ENCODE measurements at places on chromosomes 4 and X.
A peak's percentile ranks its signal among the peaks of the same experiment; 100 is the strongest.

DNA sequence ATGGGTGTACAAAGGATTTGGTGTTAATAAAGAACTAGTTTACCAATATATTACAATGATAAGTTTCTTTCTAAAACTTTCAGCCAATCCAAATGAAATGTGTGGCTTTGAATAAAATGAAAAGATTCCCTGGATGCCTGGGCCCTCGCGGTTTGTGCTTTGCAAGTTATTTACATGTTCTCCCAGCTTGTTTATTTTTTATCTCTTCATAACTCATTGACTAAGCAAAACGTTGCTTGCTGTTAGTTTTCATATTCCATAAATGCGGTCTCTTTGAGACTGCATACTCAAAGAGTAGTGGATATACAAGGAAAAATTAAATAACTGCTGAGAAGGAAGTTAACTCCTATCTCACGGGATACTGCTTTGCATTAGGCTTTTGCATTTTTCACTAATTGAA is 26.0 kb downstream of the FHDC1 start:
- DNase-seq = no peak

GRCh38 chr4:92279296-92279695 is 24.5 kb upstream of the GRID2 start:
- DNase-seq = no peak

GRCh38 chr4:15001248-15001868 is 923 bp upstream of the CPEB2 start:
- peak; percentile 36 for DNase-seq

DNA sequence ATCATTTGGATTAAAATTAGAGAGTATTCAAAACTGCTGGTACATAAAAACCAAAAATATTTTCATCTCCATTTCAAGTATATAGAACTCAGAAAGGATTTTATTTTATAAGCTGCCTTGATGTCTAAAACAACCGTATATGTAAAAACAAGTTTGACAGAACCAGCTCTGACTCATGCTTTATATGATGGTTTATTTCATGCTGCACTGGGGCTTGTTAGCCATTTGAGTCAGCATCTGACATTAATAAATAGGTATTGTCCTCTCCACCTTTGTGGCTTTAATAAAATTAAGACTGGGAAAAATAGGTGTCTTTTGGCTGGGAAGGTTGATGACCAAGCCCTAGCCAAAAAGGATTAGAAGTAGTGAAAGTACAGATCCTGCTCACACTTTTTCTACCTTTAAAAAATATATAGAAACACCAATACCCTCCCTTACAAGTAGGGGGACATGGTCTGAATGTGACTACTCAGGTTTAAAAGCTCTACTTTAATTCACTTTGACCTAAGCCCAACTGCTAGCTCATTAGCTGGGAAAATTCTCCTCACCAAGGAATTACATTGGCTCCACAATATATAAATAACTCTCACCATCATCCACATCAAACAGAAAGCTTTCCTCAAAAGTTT is 228.1 kb downstream of the ADAMTS3 start:
- no peak for DNase-seq

DNA sequence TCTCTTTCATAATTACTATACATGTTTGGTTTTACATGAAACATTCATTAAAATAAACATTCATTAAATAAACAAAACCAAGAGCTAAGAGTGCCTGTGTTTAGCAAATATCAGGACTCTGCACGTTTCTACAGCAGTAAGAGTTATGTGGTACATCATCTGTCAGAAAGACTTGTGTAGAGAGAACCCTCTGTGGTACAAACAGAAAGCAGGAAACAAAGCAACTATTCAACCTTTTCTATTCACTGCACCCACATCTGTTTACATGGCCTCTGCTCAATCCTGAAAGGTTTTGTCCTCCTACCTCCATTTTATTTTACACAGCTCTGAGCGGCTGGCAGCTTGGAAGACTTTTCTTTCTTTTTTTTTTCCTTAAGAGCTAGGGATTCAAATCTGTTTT is 90.7 kb upstream of the PCDH18 start:
- no peak for DNase-seq

DNA sequence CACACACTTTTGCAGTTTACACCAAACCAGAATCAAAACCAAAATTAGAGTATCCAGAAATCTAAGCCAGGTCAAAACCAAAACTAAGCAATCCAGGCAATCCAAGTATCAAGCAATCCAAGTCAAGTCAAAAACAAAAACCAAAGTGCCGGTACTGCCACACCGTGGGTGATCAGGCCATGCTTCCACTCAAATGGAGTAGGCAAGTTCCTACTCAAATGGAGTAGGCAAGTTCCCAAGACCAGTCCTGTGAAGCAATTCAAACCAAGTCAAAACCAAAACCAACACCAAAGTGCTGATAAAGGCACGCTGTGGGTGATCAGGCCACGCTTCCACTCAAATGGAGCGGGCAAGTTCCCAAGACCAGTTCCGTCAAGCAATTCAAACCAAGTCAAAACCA is 31.3 kb downstream of the MID1 start:
- no peak for DNase-seq

GRCh38 chrX:49001521-49002090 is 458 bp downstream of the GRIPAP1 start:
- no peak for DNase-seq

GRCh38 chr4:38857354-38858096 is 908 bp upstream of the TLR6 start:
- DNase-seq = peak; percentile 12

DNA sequence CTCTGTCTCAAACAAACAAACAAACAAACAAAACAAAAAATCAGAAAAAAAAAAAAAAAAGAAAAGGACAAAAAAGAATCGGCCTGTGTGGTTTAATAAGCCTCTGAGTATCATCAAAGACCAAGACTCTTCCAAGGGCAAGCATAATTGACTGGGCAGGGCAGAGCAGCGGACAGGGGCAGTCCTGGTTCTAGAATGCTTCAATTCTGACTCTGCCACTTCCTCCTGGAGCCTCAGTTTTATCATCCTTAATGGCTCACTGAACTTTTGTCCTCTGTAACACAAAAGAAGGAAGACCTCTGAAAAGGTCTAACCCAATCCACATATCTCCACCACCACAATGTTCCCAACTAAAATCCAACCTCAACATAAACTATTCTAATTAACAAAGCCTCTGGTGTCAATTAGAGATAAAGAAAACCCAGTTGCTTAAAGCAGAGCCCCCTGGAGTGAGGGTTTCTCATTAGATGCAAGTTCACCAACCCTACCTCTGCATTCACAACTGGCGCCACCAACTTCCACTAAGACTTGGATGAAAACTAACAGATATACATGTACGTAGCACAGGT is 51.7 kb downstream of the TBC1D9 start:
- no peak for DNase-seq

DNA sequence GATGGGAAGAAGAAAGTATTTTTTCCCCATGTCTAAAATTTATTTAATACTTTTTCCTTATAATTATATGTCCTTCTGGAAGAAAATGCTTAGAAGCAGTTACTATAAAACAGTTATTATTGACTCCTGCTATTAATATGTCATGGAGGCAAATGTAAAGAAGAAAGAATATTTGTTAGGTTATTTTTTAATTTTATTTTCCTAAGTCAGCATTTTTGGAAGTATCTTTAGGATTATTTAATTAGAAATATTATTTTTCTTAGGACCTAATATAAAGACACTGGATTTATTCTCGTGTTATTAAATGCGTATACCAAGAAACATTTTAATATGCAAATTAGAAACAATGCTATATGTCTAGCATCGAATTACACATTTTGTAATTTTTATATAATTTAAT is 687.7 kb downstream of the TRAM1L1 start:
- DNase-seq = no peak

GRCh38 chr4:174835536-174835935 is 6.5 kb upstream of the GLRA3 start:
- DNase-seq = no peak

DNA sequence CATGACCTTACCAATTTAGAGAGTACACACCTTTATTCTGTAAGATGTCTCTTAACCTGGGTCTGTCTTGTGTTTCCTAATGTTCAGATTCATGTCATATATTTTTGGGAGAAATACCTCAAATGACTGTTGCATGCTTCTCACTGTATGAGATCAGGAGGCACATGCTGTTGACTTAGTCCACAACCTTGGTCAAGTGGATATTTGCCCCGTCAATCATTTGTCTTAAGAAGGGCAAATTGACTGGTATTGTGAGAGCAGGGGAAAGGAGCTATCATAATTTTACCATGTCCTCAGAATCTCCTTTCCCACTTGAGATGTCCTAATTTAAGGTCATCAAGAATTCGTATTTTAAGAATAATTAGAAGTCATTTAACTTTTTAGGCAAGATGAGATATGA is 11.0 kb downstream of the NUDT9 start:
- no peak for DNase-seq

- DNase-seq = no peak
Measured at GRCh38 chr4:17647927-17648326, 33.5 kb downstream of the MED28 start.

- no peak for DNase-seq
Measured at GRCh38 chr4:54585321-54586000, 72.3 kb upstream of the KIT start.

DNA sequence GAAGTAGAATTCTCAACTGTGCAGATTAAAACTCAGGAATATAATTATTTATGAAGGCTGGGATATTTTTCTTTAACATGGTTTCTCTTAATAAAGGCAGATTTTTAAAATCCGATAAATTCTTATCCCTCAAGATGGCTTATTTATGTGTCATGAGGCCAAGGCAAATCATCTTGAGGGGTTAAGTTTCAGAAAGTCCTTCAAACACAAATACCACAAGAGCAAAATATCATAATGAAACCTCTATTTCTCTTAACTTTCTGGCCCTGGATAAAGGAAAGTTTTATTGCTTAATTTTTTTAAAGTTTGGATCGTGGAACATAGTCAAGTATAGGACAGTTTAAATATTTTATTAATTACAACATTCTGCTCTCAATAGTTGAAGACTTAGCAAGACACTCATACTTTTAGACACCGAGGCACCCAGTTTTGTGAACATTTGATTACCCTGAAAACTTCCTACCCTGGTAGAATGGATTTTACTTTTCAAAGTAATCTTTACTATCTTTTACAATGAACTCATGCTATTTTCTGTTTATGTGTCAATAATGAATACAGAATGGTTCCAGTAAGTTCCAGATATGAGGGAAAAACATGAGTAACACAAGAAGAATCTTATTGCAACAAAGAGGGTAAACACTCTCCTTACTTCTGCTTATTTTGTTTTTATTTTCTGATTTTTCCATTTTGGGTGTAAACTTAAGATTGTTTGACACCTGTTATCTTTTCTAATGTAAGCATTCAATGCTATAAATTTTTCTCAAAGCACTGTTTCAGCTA is 200.7 kb upstream of the IL15 start:
- DNase-seq = no peak

GRCh38 chr4:3075652-3075981 is 1.1 kb downstream of the HTT start:
- DNase-seq = no peak

DNA sequence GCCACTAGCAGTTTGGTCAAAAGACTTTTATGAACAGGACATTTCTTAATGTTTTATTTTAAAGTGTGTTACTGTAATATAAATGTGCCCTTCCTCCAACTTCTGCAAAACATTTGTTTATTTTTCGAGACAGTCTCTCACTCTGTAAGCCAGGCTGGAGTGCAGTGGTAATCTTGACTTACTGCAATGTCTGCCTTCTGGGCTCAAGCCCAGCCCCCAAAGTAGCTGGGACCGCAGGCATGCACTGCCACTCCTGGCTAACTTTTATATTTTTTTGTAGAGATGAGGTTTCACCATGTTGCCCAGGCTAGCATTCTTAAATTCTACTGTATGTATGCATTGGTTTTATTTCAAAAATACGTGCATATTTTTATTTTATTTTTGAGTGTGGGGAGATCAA is 1201.9 kb downstream of the STIM2 start:
- DNase-seq = no peak

GRCh38 chrX:55648434-55648833 is 25.2 kb downstream of the FOXR2 start:
- no peak for DNase-seq

- no peak for DNase-seq
Measured at GRCh38 chr4:156939139-156939538, 32.5 kb downstream of the PDGFC start.

GRCh38 chr4:4631150-4631549 is 89.3 kb upstream of the STX18 start:
- no peak for DNase-seq

DNA sequence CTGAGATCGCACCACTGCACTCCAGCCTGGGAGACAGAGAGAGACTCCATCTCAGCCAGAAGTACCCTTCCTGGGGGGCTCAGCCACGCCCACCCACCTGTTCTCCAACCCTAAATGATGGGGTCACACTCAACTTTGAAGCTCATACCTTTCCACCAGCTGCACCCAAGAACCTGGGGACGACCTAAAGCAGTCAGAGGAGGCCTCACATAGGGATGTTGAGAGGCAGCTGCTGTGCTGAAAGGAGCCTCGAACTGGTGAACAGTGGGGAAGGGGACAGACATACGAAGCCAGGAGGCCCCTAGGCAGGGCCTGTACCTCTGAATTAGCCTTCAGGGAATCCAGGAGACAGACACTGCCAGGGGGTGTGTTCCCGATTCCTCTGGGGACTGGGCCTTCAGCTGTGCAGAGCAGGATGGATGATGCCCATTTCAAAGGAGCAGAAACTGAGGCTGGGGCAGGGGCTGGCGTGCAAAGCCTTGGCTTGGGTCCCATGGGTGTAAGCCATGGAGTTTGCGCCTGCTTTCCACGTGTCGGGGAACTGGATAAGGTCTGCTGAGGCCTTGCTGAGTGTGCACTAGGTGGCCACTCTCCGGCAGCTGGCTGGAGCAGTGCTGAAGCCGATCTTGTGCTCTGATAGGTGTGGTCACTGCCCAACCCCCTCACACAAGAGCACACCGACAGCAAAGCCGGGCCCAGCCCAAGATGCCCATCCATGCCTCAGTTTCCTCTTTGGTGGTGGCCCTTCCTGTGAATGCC is 130.8 kb downstream of the CPZ start:
- no peak for DNase-seq

GRCh38 chr4:675036-675882 is 917 bp downstream of the MYL5 start:
- no peak for DNase-seq

DNA sequence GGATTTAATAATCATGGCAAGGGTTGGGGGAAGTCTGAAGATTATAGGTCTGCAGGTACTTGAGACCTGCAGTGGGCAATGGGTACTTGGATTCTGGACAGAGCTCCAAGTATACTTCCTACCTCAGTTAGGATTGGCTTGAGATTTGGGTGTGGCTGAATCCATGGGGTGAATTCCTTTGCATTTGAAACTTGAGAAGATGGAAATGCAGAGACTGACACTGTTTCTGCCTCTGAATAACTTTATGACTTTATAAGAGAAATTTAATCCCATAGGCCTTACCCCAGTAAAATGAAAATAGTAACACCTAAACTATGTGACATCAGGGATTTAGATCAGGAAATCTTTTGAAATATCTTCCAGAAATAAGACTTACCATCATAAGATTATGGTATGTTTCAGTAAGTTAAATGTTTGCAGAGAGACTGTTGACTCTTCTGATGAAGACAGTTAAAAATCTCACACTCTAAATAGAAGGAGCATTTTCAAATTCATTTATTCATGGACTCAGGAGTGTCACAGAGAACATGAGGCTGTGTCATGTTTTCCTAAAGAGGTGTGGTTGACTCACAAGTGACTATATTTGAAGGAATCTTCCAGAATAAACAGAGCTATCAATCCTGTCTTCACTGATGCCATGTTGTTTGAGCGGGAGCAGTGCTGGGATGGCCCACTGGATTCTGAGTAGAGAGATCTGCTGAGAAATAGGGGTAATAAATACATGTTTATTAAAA is 513.5 kb upstream of the NR3C2 start:
- DNase-seq = no peak
